ENCODE measurements at places on chromosomes 7 and 10. TPM values are rescaled to one million over a fixed set of nuclear protein-coding genes. Genes with fewer than 3 reads are reported as not detected.

- H3K27ac ChIP-seq = no peak overlapping the region
- DNase-seq = no peak
- no peaks in the 10 kb centered on the region for H3K27me3 ChIP-seq
These were observed 171.2 kb downstream of the GFRA1 start for GRCh38 chr10:116101616-116102315.

DNA sequence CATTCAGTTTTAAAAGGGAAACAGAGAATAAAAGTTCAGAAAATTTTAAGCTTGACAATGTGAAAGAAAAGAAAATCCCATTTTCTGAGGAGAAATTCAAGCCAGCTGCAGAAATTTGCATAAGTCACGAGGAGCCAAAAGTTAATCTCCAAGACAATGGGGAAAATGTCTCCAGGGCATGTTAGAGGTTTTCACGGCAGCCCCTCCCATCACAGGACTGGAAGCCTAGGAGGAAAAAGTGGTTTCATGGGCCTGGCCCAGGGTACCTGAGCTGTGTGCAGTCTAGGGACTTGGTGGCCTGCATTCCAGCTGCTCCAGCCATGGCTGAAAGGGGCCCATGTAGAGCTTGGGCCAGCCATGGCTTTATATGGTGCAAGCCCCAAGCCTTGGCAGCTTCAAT is 59.6 kb upstream of the NXPH1 start:
- DNase-seq = no peak
- no peaks in the 10 kb centered on the region for H3K36me3 ChIP-seq
- H3K27ac ChIP-seq = no peak overlapping the region
- no peak overlapping the region for H3K4me3 ChIP-seq
- peaks cover 14% of the 10 kb centered on the region for H3K27me3 ChIP-seq

CRHR2 gene
- total RNA-seq = not detected

GRCh38 chr7:42222125-42222524 is 14.9 kb downstream of the GLI3 start:
- no peak overlapping the region for H3K4me3 ChIP-seq
- H3K36me3 ChIP-seq = no peaks in the 10 kb centered on the region
- no peak overlapping the region for H3K27ac ChIP-seq
- DNase-seq = no peak
- H3K4me1 ChIP-seq = no peaks in the 10 kb centered on the region
- H3K27me3 ChIP-seq = peaks cover 28% of the 10 kb centered on the region

GRCh38 chr10:118118716-118119115 is 72.0 kb upstream of the RAB11FIP2 start:
- peaks cover 8% of the 10 kb centered on the region for H3K4me1 ChIP-seq
- DNase-seq = no peak
- H3K36me3 ChIP-seq = no peaks in the 10 kb centered on the region
- H3K27me3 ChIP-seq = peaks cover 24% of the 10 kb centered on the region
- H3K27ac ChIP-seq = no peak overlapping the region
- no peak overlapping the region for H3K4me3 ChIP-seq

MALRD1 gene
- total RNA-seq = not detected

DNA sequence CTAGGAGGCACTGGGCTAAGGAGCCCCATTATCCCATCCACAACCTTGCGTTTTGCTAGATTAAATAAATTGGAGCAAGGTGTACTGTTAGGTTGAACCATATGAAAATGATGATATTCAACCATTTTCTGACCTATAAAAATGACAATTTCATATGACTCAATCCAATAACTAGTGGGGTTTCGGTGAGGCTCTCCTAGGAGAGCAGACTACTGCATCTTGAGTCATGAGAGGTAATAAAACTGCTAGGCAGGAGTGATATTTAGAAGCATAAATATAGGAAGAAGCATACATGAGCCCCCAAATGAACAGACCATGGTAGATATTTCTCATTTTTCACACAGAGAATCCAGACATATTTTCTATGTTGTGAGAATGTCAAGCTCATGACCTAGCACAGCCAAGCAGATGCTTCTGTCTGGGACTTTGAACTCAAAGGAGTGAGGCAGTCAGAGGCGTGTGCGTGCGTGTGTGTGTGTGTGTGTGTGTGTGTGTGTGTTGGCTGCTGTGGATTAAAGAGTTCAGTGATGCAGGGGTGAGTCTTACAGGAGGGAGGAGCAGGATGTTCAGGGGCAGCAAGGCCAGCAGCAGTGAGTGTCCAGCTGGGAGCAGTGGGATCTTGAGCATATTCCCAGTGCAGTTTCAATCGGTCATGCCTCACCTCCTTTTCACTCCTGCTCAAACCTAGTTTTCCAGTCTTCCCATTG is 17.8 kb upstream of the WDR11 start:
- H3K27me3 ChIP-seq = no peaks in the 10 kb centered on the region
- H3K4me1 ChIP-seq = no peaks in the 10 kb centered on the region
- no peaks in the 10 kb centered on the region for H3K36me3 ChIP-seq
- H3K4me3 ChIP-seq = no peak overlapping the region

GRCh38 chr10:86642499-86642898 is 11.8 kb upstream of the OPN4 start:
- H3K36me3 ChIP-seq = peaks cover 2% of the 10 kb centered on the region
- peaks cover 11% of the 10 kb centered on the region for H3K4me1 ChIP-seq
- peaks cover 22% of the 10 kb centered on the region for H3K27me3 ChIP-seq
- H3K4me3 ChIP-seq = no peak overlapping the region
- H3K27ac ChIP-seq = no peak overlapping the region
- DNase-seq = no peak

- H3K27ac ChIP-seq = peak overlapping the region; percentile 70
- peaks cover 67% of the 10 kb centered on the region for H3K36me3 ChIP-seq
- DNase-seq = no peak
- peaks cover 92% of the 10 kb centered on the region for H3K4me1 ChIP-seq
- H3K27me3 ChIP-seq = no peaks in the 10 kb centered on the region
These were observed 14.3 kb downstream of the IL2RA start for GRCh38 chr10:6047847-6048246.

GRCh38 chr10:83819609-83820008 is 319.7 kb upstream of the GHITM start:
- no peaks in the 10 kb centered on the region for H3K27me3 ChIP-seq
- no peak overlapping the region for H3K27ac ChIP-seq

- H3K4me1 ChIP-seq = no peaks in the 10 kb centered on the region
- no peak overlapping the region for H3K27ac ChIP-seq
- H3K27me3 ChIP-seq = no peaks in the 10 kb centered on the region
These were observed 23.4 kb downstream of the MGAM2 start for GRCh38 chr7:142134909-142135308.
